ENCODE measurements at places on chromosomes 5 and 9.

GRCh38 chr5:1942158-1942557, 59.4 kb upstream of the IRX4 start:
- DNase-seq: no peak

DNA sequence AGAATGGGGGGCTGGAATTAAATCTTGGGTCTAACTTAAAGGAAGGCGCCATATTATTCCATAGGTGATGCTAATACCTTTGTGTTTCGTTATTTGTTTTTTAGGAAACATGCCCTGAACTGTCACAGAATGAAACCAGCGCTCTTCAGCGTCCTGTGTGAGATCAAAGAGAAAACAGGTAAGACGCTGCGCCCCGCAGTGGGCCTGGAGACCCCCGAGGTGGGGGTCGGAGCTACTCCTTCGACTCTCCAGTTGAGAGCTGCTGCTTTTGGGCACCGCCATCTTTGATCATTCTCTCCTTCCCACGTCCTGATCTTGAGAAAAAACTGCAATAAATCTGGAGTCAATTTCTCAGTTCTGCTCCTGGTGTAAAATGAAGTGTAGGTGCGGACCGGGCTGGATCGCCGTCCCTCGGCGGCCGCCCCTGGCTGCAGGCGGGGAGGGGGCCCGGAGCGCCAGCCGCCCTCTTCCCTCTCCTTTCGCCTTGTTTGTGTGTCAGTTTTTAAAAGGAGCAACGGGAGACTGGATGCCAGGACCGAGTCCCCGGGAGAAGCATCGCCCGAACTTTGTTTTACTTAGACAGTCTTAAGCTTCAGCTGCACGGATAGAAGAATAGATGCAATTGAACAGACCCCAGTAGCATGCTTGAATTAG, 1.4 kb downstream of the PBX3 start:
- DNase-seq: no peak

GRCh38 chr9:34272101-34272541, 56.9 kb downstream of the KIF24 start:
- DNase-seq: no peak

- no peak for DNase-seq
These were observed 96.5 kb downstream of the SMIM23 start for GRCh38 chr5:171882118-171882517.

DNA sequence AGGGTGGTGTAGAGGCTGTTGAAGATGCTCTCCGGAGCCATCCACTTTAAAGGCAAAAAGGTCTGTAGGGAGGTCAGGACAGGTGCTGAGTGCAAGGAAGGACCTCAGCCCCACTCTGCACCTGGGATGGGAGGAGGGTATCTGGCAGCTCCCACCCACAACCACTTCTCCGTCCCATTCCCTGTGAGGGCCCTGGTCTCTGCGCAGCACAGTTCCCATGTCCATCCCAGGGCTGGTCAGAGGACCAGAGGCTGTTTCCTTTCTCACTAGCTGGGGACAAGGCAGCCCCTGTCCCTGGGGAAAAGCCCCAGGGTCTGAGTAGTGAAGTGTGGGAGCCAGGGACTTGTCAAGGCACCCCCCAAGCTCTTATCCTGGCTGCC, 33.7 kb upstream of the CSF1R start:
- no peak for DNase-seq

DNA sequence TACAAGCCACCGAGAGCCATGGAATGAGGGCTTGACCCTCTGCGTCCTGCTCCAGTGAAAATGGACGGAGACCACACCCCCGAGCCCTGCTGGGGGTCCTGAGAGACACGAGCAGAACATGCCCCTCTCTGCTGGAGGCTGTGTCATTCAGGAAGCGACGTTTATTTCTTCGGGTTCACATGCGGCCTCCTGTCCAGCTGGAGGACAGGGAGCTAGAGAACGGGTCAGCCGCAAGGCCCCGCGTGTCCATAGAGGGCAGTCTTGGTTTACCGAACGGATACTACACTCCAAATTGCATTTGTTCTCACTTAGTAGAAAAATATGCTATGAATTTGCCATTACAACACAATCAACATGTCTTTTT, 36.1 kb downstream of the MRPL36 start:
- no peak for DNase-seq

All from DND-41 (cell line).